ENCODE measurements at places on chromosomes 12 and 14.

GRCh38 chr12:39736406-39736805 is 116.8 kb upstream of the ABCD2 start:
- no peak for DNase-seq

GRCh38 chr12:101795786-101796185 is 35.0 kb downstream of the GNPTAB start:
- no peak for DNase-seq

GRCh38 chr14:72904840-72905561 is 11.1 kb upstream of the DPF3 start:
- DNase-seq: peak; percentile 55

GRCh38 chr14:69501423-69501838 is 16.9 kb downstream of the PLEKHD1 start:
- no peak for DNase-seq

DNA sequence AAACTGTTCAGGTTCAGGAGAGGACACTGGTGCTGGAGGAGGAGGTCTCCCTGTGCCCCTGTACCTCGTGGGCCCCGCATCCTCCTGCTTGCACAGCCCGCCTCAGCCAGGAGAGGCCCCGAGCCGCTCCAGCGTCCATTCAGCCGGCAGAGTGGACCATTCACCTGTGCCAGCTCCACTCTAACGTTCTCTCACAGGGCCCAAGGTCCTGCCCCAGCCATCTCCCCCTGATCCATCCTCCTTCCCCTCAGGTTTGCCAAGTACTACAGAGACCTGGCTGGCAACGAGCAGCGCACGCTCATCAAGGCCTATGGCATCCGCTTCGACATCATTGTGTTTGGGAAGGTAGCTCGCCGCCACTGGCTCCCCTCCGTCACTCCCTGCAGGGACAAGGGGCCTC is 22.2 kb downstream of the P2RX4 start:
- no peak for DNase-seq

DNA sequence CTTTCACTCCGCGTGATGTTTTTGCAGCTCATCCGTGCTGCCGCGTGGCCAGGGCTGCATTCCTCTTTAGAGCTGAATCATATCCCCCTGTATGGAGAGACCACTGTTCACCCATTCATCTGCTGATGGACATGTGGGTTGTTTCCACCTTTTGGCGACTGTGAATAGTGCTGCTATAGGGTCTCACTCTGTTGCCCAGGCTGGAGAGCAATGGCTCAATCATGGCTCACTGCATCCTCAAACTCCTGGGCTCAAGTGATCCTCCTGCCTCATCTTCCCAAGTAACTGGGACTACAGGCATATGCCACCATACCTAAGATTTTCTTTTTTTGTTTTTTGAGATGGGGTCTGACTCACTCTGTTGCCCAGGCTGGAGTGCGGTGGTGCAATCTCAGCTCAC is 36.5 kb downstream of the RILPL1 start:
- no peak for DNase-seq

DNA sequence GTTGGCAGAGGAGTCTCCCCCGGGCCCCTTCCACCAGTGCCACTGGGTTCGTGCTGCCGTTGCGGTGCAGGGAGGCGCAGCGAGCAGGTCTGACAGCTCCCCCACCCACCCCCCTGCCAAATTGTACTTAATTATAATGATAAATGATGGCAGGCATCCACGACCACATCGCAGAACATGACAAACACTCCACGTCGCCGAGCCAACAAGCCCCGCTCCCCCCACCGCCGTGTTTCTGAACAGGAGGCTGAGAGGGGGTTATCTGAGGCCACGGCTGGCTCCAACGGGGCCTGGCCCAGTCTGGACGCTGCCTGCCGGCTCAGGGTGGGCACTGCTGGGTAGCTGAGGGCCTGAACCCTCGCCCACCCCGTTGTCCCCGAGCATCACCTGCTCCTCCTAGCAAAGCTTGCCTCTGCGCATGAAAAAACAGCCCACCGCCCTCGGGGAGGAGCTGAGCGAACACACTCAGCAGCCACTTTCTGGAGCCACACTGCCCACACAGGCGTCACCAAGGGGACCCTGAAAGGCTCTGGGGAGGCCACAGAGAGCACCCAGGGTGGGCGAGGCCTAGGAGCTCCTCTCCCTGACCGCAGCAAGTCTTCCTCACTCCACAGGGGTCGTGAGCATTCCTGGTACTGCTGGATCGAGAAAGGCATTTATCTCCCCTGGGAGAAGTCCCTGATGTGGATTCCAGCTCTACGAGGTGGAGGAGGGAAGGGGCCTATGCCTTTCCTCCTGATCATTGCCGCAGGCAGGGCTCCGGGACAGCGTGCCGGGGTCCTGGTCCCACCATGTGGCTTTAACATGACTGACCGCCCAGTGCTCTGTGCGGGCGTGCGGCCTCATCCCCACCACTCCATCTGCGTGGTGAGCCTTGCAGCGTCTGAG is 35.4 kb upstream of the DIO3 start:
- DNase-seq: no peak

DNA sequence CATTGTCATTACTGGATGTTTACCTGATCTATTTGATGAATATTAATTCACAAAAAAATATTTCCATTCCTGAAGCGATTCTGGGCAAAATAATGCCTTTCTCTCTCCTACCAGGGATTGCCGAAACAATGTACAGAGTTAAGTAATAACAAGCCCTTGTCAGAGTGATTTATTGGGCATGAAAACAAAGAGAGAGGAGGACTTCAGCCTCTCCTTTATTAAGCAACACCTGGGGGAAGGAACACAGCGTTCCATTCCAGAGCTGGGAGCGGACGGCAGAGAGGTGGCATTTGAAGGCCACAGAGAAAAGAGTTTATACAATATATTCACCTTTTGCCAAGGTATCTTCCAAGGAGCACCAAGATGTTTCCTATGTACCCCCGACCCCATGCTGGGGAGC is 165.8 kb downstream of the KSR2 start:
- DNase-seq: no peak
